ENCODE measurements at places on chromosomes 1 and 21. TPM values are rescaled to one million over a fixed set of nuclear protein-coding genes. Genes with fewer than 3 reads are reported as not detected.

The RGS18 gene
- total RNA-seq = 4.4 TPM

GRCh38 chr1:13960375-13960987 lies 260.5 kb downstream of the PRDM2 start:
- DNase-seq = peak; percentile 54

- DNase-seq = no peak
Measured at GRCh38 chr1:182589931-182590330, 875 bp upstream of the RNASEL start.

The MRPL39 gene
- 28.2 TPM for total RNA-seq

GRCh38 chr1:70820995-70821394 lies 226.6 kb downstream of the PTGER3 start:
- DNase-seq = no peak

DNA sequence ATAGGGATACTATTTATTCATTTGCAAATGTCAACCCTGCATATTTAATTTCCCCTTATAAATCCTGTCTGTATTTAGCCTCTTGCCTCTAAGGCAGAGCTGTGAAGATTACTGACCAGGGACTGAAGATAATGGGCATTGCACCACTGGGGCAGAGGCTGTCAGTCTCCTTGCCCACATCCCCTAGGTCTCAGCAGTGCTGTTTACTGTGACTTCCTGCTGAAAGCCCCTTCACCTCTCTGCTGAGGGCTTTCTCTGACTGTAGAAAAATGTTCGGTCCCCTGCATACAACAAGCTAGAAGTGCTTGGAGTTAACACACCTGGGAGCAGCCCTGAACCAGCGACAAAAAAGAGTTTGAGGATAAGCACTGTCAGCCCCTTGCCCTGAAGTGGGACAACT lies 28.8 kb downstream of the SLC5A9 start:
- DNase-seq = no peak

All from breast epithelium (tissue), 4 donors.